MG63 (cell line): ENCODE measurements at places on chromosomes 13 and 19. TPM values are rescaled to one million over a fixed set of nuclear protein-coding genes. Genes with fewer than 3 reads are reported as not detected.

GRCh38 chr13:68170961-68171360 lies 940.8 kb upstream of the PCDH9 start:
- no peak for DNase-seq

GRCh38 chr19:54416695-54417491 lies 1.6 kb downstream of the TTYH1 start:
- DNase-seq: no peak

Gene CEACAM3
- total RNA-seq: not detected in 2 replicates

DNA sequence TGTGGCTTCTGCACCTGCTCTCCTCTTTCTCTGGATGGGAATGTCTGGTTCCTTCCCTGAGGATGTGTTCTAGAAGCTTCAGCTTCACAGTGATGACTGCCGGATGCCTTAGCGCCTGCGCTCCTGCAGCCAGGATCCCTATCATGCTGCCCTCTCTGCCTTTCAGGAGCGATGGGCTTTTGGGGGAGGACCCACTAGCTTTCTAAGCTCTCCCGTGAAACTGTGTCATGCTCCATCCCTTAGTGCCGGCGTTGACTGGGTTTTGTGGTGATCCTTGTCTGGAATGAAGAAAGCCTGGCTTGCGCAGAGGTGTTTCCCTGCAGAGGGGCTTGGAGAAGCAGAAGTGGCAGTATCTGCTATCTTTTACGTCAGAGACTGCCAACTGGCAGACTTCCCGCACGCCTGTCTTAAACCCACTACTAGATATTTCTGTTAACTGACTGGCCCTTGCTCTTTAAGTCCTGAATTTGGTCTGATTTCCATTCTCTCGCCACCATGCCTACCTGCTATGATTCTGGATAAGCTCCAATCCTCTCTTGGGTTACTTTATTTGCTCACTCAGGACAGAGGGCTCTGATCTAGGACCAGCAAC lies 3.8 kb upstream of the KMT2B start:
- DNase-seq: no peak

- DNase-seq: no peak
Observed at GRCh38 chr13:70311191-70311590, 202.9 kb upstream of the KLHL1 start.

GRCh38 chr13:108560093-108560492 lies 69.3 kb upstream of the MYO16 start:
- DNase-seq: no peak

GRCh38 chr19:41887711-41888382 lies 4.9 kb downstream of the ARHGEF1 start:
- DNase-seq: no peak

GRCh38 chr13:65530688-65531087 lies 1699.4 kb downstream of the PCDH9 start:
- no peak for DNase-seq

- no peak for DNase-seq
Observed at GRCh38 chr13:113452466-113452865, 822 bp downstream of the ADPRHL1 start.

- DNase-seq: no peak
Observed at GRCh38 chr19:51441410-51442390, 16.6 kb downstream of the SIGLEC8 start.

GRCh38 chr13:84038001-84038400 lies 155.7 kb upstream of the SLITRK1 start:
- no peak for DNase-seq

Gene FREM2
- not detected in 2 replicates for total RNA-seq

- no peak for DNase-seq
Observed at GRCh38 chr13:114341003-114341777, 26.9 kb downstream of the CHAMP1 start.

- DNase-seq: no peak
Observed at GRCh38 chr19:43983544-43983911, 460 bp upstream of the ZNF155 start.
